Activated CD4-positive, alpha-beta memory T cell treated with anti-CD3 and anti-CD28 coated beads, Interleukin-2, amount 10 ng/mL, durations not matched to agents 7 days and 5 days (primary cell): ENCODE measurements at places on chromosomes 6 and 20.

DNA sequence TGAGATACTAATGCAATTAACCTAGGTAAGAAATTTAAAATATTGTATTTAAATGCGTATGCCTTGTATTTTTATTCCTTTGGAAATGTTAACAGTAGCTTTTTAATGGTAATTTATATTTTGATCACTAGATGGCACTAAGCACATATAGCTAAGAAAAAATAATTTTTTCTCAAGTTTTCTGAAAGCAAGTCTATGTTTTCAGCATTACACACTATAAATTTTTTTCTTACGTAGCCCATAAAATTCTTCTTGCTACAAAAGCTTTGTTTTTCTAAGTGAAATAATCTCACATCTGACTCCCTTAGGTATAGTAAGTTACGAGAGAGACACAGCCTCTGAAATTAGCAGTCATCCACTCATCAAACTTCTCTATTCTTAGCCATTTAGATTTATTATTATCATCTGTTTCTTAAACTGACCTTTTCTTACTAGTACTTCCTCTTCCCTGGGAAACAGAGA is 35.7 kb downstream of the TSPYL4 start:
- DNase-seq, result no peak

DNA sequence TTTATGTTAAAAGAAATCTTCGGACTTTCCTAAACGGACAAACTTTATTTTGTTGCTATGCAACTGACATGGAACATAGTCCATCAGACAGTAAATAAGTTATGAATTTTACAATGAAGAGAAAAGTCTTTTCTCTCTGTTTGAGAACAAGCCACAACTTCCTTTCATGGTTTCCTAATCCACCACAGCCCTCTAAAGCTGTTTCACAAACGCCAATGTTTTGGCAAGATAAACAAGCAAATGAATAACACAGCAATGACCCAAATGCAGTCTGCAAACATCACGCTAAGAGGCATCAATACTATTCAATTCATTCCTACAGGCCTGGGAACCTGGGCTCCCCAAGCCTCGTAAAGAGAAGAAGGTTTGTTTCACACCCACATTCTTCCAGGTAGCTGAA is 60.4 kb downstream of the HAO1 start:
- DNase-seq, result no peak

DNA sequence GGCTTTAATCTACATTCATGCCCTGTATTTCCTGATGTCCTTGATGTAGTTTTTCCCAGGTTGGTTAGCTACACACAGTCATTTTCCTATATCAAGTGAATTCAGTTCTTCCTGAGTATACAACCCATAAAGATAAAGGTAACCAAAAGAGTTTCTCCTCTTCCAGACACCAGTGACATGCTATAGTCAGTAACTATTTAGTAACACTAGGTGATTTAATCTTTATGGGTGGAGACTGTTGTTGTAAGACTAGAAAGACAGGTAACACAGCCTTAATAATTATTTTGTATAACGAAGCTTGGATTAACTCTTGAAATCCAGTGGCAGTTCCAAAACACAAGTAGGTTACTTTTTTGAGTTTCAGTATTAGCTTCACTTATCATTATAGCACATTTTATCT is 17.6 kb downstream of the MCUR1 start:
- DNase-seq, result no peak

DNA sequence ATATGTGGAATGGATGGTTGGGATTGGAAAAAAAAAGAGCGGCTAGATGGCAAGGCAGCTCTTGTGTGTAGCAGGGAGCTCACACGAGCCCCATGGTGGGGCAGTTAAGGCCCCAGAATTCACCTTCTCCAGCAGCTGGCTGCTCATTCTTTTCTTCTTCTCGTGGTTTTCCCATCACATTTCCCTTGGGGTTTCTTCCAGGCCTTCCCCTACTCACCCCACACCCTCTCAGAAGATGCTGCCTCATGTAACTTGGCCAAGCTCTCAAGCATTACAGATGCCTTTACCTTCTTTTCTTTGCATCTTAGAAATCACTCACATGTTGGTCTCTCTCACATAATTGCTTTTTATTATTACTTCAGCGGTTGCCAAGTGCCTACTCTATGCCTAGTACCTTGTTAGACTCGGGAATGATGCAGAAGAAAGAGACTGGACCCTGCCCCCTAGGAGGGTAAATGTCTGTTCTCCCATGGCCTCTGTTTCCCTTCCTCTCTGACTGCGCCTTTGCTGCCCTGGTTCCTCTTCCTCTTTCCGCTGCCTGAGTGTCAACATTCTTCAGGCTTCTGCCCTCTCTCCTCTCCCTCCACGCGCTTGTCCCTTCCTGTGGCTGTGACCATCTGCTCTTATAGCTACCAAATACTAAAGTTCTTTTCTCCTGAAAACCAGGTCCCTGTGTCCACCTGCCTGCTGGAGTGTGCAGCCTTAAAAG is 28.6 kb downstream of the PPARD start:
- no peak for DNase-seq

DNA sequence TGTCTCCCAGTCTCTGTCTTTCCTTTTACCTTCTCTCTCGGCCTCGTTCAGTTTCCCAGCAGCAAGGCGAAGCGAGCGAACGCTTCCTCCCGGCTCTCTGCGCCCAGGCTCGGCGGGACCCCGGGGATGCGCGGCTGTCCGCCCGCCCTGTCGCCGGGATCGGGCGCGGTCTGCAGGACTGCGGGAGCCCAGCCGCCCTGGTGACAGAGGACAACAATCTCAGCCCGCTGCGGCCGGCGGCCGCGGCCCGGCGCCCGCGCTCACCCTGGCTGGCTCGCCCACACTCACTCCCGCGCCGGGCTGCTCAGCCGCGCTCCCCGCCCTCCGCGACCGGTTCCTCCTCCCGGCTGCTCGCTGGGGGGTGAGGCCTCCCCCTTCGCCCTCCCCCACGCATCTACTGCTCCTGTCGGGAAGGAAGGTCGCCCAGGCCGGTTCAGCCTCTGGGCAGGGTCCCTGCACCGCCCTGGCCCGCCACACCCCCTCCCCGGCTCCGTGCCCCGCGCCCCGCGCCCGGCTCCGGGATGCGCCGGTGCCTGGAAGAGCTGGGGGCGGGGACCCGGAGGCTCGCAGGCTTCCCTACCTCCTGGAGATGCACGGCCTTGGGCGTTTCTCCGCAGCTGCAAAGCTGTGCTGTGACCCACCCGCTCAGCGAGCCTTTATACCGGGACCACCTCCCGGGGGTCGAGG is 410 bp downstream of the SYNE1 start:
- DNase-seq, result no peak
